Activated CD4-positive, alpha-beta T cell treated with anti-CD3 and anti-CD28 coated beads, Interleukin-2, amount 50 U/mL, for 16 hours (primary cell): ENCODE measurements at places on chromosomes 12 and 14.
A peak's percentile ranks its signal among the peaks of the same experiment; 100 is the strongest.

GRCh38 chr12:42744539-42745182 is 155.1 kb upstream of the PRICKLE1 start:
- DNase-seq, result no peak

- DNase-seq, result no peak
Observed at GRCh38 chr14:63454863-63455622, 88.1 kb downstream of the PPP2R5E start.

GRCh38 chr14:65927931-65928356 is 515.4 kb downstream of the FUT8 start:
- peak; percentile 92 for DNase-seq

GRCh38 chr14:20667957-20668356 is 16.4 kb upstream of the RNASE4 start:
- DNase-seq, result peak; percentile 81

- DNase-seq, result no peak
Observed at GRCh38 chr12:19997656-19998400, 370.5 kb upstream of the PDE3A start.

DNA sequence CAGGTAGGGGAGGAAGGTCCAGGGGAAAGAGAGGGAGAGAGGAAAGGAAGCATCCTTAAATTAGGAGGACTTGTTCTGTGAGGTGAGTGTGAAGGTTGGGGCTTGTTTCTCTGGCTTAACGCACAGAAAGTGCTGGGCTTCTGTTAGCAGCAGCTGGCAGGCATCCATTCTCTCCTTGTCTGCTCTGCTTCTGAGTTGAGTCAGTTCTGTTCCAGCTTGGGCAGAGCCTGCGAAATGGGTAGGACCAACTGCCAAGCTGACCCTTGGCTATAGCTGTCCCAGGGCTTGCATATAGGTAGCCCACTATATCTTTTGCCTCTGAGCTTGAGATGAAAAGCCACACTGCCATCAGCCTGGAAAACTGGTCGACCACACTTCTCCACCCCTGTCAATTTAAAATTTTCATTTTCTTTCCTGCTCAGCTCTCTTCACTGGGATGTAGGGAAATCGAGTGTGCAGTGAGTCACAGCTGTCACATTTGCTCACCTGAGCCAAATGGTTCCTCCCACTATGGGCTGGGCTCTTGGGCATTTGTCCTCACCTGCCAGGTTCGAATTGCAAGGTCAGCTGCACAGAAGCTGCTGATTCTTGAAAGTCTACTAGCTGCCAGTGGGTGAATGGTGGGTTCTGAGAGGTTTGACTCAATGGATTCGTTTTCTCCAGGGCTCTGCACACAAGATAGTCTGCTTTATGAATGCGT is 256.4 kb upstream of the PWP1 start:
- no peak for DNase-seq

- DNase-seq, result no peak
Observed at GRCh38 chr12:128258866-128259555, 8.0 kb upstream of the TMEM132C start.

- no peak for DNase-seq
Observed at GRCh38 chr14:29857551-29857950, 70.1 kb downstream of the PRKD1 start.

DNA sequence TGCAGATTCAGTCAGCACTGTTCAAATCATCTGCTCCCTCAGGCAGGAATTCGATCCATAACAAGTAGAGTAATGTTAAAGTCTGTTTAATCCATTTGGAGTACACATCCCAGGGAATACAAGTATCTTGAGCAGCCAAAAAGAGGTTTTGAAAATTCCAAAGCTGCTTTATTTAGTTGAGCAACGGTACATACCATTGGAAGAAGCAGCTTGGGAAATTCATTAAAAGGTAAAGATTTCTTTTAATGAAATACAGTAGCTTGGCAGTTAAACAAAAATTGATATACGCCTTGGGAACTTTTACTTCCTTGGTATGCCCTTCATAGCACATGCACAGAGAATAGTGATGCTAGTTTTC is 153.8 kb downstream of the LRIG3 start:
- no peak for DNase-seq

DNA sequence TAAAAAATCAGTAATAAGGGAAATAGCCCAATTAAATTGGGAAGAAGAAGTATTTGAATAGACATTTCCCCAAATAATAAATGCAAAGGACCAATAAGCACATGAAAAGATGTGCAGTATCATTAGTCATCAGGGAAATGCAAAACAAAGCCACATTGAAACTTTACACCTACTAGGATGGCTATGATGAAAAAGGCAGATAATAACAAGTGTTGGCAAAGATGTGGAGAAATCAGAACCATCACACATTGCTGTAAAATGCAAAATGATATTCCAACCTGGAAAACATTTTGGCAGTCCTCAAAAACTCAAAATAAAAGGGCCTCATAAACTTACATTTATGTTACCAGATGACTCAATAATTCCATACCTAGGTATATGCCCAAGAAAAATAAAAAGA is 131.1 kb upstream of the G2E3 start:
- no peak for DNase-seq

DNA sequence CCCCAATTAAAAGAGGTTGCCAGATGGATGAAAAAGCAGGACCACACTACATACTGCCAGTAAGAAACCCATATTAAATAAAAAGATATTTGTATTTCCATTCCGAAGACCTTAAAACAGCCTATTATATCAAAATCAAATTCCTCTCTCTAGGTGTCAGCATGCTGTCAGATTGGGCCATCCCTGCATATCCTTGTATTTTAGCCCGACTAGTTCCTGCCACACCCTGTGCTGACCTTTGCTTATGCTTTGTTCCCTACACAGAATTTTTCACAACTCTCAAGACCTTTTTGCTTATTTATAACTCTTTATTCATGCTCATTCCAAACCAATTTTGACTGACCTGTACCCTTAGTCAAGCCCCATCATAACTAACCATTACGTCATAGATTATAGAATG is 12.8 kb downstream of the GSKIP start:
- DNase-seq, result no peak

- no peak for DNase-seq
Observed at GRCh38 chr14:22830443-22831010, 840 bp downstream of the MRPL52 start.

DNA sequence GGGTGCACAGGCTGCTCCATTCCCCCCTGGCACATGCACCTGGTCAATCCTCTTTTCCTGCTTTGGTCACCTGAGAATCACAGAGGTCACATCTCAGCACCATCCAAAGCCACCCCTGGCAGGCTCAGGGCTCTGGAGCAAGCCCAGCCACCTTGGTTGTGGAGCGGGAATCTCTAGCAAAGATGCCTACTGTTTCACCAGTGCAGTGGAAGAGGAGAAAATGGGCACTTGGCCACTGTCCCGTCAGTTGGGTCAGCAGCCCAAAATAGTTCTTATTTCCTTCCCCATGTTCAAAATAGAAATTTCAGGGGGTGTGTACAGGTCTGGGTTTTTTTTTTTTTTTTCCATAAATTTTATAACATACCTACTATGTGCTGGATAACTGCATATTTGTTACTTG is 18.3 kb downstream of the RTL1 start:
- DNase-seq, result no peak

GRCh38 chr14:93936245-93936644 is 9.1 kb downstream of the FAM181A start:
- DNase-seq, result no peak

- DNase-seq, result no peak
Observed at GRCh38 chr14:103123634-103124500, 606 bp downstream of the TNFAIP2 start.

DNA sequence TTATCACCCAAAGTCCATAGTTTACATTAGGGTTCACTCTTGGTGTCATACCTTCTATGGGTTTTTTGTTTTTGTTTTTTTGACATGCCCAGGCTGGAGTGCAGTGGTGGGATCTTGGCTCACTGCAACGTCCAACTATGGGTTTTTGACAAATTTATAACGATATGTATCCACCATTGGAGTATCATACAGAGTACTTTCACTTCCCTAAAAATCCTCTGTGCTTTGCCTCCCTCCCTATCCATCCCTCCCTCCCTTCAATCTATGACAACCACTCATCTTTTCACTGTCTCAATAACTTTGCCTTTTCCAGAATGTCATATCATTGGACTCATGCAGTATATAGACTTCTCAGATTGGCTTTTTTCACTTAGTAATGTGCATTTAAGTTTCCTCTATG is 139.0 kb upstream of the CCDC198 start:
- DNase-seq, result no peak

DNA sequence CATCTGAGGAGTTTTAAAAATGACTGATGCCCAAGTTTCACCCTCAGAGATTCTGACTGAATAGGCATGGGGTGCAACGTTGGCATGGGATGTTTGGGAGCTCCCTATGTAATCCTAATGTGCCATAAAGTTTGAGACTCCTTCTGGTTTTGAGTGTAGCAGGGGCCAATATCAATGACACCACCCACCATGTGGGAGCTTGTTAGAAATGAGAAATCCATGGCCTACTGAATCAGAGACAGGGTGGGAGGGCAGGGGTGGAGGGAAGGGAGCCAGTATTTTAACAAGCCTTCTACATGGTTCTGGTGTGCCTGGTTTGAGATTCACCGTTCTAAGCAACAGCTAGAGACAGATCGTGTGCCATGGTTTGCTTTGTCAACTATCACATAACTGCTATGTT is 46.1 kb downstream of the VCPKMT start:
- no peak for DNase-seq

GRCh38 chr14:24996930-24997725 is 52.8 kb downstream of the STXBP6 start:
- DNase-seq, result no peak

DNA sequence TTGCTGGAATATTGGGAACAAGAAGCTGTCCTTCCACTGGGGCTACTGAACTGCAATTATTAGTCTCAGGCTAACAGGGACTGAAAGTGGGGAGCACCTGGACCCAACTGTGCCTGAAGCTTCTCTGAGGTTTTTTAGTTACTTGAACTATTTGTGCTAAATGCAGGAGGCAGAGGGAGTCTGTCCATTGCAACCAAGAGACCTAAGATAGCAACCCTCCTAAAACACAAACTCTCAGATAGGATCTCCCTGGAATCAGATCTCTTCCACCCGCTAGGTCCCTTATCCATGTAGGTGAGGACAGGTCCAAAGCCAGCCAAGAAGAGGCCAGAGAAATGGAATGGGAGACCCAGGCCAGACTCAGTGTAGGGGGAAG is 58.1 kb downstream of the NCOR2 start:
- no peak for DNase-seq

DNA sequence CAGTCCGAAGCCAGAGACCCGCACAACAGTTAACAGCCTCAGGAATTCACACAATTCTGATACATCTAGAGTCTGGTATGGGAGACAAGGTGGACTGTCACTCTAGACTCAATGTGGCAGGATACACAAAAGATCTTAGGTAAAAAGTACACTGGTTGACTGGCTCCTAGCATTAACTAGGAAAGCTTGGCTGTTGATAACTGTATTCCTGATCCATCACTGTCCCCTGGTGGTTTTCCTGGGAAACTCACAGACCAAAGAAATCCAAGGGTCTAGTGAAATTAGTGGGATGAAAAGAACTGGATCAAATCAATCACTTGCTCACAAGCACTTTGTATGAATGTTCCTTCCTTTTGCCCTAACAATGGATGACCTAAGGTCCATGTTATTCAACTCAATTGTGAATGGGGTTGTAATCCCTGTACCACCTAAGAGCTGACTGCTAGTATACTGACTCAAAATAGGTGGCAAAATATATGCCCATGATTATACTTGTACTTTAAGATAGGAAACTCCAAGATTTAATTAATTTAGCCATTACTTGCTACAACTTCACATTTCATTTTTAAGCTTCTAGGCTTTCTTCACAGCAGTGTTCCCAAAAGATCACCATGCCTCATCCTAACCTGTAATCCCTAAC is 14.0 kb downstream of the NPC2 start:
- no peak for DNase-seq

DNA sequence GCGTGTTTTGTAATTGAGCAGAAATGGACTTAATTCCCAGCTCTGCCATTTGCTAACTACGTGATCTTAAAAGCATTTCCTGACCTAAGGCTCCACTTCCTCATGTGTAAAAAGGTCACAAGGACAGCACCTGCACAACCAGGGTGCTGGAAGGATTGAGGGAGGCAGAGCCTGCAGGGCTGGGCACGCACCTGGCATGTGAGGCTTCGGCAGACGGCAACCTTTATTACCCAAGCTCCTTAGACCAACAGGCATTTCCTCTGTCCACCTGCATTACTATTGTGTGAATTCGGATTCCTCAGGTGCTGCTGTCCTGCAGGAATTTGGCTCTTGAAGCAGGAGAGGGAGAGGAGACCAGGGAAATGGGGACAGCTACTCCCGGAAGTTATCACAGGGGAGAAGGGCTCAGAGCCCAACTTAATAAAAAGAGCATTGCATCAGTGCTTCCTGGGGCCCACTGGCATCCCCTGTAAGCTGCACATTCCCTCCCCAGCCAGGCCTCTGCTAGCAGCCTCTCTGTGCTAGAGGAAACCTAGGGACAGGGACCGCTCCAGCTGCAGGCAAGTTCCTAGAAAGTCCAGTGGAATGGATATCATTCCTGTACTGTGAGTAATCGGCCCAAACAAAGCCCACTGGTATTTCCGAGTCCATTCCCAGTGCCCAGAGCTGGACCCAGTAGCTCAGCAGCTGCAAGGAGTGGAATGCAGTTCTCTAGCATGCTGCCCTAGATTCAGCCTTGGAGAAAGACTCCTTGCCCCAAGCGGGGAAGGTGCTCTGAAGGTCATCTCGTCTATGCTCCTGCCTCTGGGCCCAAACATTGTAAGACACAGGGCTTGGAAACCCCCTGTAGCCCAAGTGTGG is 157.1 kb upstream of the CCND2 start:
- no peak for DNase-seq

DNA sequence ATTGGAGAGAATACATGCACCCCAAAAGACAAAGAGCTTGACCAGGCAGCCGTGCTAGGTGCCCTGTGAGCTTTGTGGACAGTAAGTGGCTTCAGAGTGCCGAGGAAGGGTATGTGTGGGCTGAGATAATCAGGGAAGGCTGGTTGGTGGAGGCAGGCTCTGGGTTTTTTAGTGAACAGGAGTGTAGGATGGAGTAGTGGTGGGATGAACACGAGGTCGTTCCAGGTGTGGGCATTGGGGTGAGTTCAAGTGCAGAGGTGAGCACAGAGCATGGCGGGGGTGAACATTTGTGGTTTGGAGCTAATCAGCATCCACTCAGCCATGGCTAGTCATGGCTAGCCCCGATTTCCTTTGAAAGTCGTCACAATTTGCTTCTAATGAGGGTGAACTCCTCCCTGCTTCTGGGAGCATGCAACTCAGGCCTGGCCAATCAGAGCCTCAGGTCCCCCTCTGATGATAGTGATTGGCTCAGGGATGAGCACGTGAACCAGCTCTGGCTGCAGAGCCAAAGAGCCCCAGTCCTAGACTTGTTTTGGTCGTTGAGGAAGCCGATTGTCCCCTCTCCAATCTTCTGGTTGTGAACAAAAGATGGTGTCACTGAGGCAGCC is 40.7 kb upstream of the TCL1B start:
- no peak for DNase-seq

DNA sequence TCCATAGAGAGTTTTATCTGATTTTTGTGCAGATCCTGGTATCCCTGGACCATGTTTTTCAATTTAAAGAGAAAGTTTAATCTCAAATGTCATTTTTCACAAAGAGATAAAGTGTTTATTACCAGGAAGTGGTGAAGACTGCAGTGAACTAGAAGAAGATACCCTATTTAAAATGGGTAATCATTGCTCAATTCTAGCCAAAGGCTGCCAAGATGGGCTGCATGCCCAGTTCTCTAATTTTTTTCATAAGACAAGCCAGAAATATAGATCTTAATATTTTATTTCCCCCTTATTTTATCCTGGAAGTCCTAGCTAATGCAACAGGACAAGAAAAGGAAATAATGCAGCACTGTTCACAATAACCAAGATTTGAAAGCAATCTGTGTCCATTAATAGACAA is 343.5 kb downstream of the PCNX1 start:
- DNase-seq, result no peak

- DNase-seq, result no peak
Observed at GRCh38 chr12:95942101-95942523, 302 bp downstream of the CCDC38 start.

GRCh38 chr12:116959198-116959460 is 48.4 kb downstream of the FBXW8 start:
- no peak for DNase-seq
